ENCODE measurements at places on chromosomes 11 and 22.
A peak's percentile ranks its signal among the peaks of the same experiment; 100 is the strongest.

DNA sequence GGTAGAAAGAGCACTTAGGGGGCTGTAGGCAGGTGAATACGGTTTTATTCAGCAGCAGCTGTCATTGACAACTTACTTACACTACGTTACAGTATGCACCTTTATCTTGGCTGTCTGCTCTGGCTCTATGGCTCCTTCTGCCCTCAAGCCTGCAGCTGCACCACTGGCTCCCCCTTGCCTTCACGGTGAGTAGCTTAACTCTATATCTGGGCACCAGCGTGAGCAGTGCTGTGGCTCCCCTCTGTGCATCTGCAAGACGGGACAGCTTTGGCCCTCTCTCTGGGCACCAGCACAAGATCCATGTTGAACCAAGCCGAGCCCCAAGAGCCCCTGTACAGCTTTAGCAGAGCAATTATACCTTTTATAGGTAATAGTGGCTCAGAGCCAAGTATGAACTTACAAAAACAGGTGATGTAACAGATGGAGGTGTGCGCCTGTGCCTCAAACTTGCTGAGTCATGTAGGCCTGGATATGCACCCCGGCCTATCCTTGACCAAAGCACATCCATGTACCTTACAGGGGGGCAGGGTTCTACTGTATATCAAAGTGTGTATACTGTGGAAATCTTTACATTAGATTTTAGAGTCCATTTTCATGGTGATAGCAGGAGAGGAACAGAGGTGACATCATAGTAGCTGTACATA, 96.9 kb upstream of the CTSC start:
- DNase-seq, result no peak

GRCh38 chr11:102806296-102806695, 8.3 kb upstream of the MMP1 start:
- DNase-seq, result no peak

GRCh38 chr11:112617098-112617425, 344.2 kb upstream of the NCAM1 start:
- DNase-seq, result no peak

DNA sequence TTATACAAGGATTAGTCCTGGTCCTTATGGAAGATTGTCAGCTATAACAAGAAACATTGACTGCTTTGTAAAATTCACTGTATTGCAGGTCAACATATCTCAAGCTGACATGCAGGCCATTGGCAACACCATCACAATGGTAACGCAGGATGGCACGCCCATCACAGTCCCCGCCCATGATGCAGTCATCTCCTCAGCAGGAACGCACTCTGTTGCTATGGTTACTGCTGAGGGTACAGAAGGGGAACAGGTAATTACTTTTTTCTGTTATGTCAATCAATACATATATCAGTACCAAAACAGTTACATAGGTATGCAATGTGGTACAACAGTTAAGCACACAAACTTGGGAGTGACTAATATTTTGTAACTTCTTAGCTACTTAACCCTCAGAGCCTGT, 55.3 kb downstream of the ZNF143 start:
- no peak for DNase-seq

- DNase-seq, result no peak
Observed at GRCh38 chr22:39446239-39446721, 10.5 kb upstream of the MGAT3 start.

DNA sequence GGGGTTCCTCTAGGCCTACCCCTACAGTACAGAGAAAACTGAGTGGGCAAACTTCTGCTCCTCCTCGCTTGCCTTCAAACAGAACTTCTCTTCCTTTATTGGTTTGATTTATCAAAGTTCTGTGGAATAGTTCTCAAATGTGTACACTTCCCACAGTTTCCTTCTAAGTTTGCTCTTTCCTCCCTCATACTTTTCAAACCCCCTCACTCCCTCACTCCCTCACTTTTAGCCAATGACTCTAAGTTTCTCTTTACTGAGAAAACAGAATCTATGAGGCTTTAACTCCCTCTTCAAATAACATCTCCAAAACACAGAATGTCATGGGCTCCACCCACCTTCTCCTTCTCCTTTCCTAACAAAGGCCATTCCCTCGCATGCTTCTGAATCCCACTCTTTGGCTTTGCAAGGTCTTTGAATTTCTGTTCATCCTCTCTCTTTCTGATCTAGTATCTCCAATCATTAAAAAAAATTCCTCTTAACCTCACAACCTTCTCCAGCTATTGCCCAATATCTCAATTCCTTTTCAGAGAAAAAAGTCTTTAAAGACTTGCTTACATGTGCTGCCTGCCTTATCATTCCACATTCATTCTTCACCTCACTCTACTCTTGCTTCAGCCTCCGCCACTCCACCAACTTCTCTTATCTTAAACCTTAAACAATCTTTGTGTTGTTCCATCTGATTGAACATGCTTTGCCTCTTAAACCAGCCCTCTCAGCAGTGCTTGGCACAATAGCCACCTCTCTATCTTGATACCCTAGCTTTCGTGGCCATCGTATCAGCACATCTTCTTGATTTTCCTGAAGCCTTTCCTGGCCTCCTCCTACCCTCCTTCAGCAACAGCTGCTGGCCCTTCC, 57.2 kb downstream of the DDI1 start:
- DNase-seq, result no peak

GRCh38 chr22:37843741-37844089, 419 bp downstream of the ANKRD54 start:
- DNase-seq, result no peak

DNA sequence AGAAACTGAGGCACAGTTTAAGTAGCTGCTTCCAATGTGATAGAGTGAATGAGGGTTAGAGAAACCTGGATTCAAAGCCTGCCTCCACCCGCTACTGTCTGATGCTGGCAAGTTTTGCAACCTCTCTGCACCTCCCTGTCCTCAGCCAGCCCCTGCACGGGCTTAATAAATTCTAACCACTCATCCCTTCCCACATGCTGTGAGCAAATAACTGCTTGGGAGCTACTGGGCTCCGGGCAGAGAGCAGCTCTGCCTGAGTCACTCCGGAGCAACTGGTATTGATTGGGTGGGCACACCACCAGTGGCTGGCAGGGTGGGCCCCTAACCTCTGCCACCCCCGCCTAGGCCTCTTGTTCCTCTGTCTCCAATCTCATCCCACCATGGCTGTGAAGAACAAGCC, 104.3 kb upstream of the SYT13 start:
- no peak for DNase-seq

DNA sequence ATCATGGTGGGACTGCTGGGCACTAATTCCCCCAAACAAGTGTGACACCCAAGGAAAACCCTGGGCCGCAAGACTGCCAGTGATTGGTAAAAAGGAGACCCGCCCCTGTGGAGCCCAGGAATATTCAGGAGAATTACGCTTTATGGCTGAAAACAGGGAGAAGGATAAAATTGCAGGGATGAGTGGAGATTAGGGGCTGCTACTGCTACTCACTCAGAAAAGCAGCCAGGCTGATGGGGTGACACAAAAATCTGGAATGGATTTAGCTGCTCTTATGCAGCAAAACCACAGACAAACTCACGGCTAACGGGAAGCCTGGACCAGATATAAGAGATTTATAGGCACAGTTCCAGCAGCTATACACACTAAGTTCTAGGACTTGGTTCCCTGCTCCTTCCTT, 4.4 kb upstream of the FBXO3 start:
- DNase-seq, result no peak

- no peak for DNase-seq
Observed at GRCh38 chr22:32606181-32606580, 131.6 kb downstream of the FBXO7 start.

- DNase-seq, result no peak
Observed at GRCh38 chr22:27892811-27893210, 26.2 kb downstream of the PITPNB start.

GRCh38 chr11:43833657-43834073, 47.0 kb upstream of the ALKBH3 start:
- DNase-seq, result no peak

- no peak for DNase-seq
Observed at GRCh38 chr11:2365571-2366210, 11.4 kb upstream of the CD81 start.

- no peak for DNase-seq
Observed at GRCh38 chr11:68293708-68294107, 18.7 kb upstream of the LRP5 start.

GRCh38 chr11:103395612-103396011, 286.4 kb downstream of the DYNC2H1 start:
- no peak for DNase-seq

DNA sequence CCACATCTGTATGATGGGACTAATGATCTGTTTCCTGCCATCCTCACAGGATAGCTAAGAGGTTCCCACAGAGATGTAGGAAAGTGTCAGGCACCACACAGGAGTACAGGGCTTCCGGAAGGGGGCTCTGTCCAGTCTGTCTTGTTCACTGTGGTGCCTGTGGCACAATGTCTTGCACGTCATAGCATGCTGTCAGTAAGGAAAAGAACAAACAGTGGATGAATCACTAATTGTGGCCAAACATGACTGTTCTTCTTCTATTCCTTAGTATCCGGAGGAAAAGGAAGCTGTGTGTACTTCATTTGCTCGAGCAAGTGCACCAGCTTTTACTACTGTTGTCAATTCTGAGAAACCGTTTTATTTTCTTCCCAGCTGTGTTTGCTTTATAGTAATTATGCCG, 73.4 kb upstream of the YWHAH start:
- DNase-seq, result no peak

- no peak for DNase-seq
Observed at GRCh38 chr11:6027501-6027900, 3.1 kb downstream of the OR56A1 start.

DNA sequence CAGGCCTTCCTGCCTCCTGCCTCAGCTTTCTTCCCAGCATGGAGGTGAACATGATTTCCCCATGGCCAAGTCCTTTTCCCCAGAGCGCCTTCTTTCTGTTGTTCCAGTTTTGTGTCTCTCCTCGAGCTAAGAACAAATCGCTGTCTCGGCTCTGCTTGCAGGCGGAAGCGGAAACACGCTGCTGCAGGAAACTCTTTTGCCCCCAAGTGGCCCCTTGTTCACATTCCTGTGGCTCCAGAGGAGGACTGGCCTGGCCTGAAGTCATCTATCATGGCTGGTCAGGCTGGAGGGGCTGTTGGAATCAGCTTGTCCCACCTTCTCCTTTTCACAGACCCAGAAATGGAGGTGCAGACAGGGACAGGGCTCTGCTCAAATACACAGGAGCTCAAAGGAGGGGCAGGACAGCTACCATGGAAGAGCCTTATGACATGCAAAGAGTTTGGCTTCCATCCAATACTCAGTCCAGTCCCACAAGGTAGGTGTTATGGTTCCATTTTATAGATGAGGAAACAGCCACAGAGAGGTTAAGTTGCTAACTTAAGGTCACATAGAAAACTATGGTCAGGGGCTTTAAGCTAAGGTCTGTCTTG, 182.2 kb upstream of the SYT13 start:
- DNase-seq, result no peak

DNA sequence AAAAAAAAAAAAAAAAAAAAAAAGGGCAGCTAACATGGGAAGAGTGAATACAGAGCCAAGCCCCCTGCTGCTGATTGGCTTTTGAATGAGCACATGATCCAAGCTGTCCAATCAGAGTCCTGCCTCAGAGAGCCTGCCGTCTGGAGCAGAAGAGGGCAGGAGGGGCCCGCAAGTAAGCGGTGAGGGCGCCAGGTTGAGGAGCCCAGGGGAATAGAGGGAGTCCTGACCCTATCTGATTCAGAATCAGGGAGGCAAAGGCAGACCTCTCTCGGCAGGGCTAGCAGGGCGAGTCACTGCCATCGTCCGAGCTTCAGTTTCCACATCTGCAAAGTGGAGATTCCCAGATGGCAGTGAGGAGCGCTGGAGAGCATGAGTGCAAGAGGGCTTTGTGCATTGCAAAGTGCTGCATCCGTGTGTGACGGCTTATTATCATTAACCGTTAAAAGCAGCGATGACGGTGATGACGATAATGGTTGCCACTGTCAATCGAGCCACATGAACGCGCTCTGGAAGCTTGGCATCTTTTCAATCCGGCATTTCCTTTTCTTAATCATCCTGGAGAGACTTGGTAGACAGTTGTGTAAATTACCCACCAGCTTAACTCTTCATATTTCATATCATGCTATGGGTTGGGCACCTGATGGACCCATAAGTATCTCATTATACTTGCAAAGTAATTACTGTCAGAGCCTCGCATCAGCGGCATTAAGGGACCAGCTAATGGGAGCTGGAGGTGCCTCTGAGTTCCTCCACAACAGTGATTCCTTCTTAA, 68.6 kb upstream of the ATXN10 start:
- peak; percentile 14 for DNase-seq

GRCh38 chr11:126114486-126115126, 51.9 kb upstream of the CDON start:
- no peak for DNase-seq

GRCh38 chr11:128711136-128711535, 17.3 kb downstream of the FLI1 start:
- DNase-seq, result no peak
